ENCODE measurements at places on chromosomes 6 and 20.

DNA sequence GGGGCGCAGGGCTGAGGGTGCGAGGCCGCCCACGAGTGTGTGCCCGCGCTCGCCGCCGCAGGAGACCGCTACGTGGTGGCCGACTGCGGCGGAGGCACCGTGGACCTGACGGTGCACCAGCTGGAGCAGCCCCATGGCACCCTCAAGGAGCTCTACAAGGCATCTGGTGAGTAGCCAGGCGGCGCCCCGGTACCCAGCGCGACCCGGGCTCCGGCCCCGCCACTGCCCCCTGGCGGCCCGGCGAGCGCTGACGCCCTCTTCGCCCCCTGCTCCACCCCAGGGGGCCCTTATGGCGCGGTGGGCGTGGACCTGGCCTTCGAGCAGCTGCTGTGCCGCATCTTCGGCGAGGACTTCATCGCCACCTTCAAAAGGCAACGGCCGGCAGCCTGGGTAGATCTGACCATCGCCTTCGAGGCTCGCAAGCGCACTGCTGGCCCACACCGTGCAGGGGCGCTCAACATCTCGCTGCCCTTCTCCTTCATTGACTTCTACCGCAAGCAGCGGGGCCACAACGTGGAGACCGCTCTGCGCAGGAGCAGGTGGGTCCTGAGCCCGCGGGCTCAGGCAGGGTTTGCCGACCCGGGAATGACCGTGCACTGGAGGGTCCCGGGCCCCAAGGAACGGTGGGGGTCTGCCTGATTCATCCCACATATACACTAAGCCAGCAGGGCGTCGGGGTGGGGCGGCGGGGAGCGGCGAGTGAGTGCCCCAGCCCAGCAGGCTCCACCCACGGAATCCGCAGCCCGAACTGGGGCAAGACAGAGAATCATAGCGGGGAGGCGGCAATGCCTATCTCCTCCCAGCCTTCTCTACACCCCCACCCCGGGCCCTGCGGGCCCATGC lies 17.4 kb downstream of the HSPA12B start:
- DNase-seq = no peak

DNA sequence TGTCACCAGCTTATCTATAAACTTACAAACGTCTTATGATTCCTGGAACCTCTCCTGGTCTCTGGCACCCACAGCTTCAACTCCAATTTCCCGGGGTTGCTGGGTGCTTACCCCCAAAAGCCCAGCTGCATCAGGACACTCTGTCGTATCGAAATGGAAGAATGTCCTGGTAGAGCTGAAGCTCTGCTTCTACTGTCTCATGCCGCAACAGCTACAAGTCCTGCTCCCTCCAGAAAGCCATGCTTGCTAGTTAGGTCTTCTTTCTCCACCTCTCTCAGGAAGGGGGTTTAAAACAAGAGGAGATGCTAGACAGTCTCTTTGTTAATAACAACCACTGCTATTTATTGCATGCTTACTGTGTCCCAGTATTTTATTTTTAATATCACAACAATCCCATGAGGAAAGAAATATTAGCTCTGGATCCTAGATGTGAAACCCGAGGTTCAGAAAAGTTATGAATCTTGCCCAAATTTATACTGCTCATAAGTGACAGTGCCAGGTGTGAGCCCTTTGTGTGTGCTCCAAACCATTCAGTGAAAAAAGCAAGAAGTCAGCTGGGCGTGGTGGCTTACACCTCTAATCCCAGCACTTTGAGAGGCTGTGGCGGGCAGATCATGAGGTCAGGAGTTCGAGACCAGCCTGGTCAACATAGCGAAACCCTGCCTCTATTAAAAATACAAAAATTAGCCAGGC lies 82.3 kb upstream of the GCM1 start:
- DNase-seq = no peak

DNA sequence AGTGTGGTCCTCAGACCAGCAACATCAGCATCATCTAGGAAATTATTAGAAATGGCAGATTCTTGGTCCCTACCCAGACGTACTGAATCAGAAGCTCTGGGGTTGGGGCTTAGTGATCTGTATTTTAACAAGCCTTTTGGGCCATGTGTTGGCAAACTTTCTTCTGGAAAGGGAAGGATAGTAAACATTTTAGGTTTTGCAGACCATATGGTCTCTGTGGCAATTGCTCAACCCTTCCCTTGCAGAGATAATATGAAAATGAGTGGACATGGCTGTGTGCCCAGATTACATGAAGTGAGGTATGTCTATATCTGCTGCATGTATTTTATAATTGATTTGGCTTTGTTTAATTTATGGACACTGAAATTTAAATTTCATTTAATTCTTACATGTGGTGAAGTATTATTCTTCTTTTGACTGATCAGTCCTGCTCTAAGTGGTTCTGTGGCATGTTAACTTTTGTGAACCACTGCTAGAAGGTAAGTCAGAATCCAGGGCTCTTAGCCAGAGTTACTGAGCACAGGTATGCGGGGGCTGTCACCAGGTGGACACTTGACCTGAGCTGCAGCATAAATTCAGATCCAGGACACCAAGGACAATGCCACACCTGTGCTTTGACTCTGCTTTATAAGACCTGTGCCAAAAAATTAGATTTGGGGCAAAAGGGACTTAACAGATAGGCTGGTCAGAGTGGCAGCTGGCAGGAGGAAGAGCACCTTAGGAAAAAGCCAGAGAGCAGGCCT lies 43.2 kb downstream of the LY86 start:
- DNase-seq = no peak

GRCh38 chr20:10705801-10706459 lies 32.1 kb upstream of the JAG1 start:
- DNase-seq = peak; percentile 50

DNA sequence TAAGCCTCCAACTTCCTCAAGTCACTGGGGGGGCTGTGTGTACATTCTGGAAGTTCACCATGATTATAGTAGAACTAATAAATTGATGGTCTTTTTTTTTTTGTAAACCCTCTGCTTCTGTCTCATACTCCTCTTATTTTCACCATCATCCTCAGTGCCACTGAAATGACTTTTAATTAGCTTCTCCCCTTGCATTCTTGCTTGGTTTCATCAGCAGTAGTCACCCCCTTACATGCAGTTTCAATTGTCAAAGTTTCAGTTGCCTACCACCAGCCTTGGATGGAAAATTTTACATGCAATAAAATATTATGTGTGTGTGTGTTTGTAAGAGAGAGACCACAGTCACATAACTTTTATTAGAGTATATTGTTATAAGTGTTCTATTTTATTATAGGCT lies 175.8 kb upstream of the BMP5 start:
- no peak for DNase-seq

- DNase-seq = no peak
Measured at GRCh38 chr6:142932889-142933288, 12.1 kb downstream of the HIVEP2 start.

- no peak for DNase-seq
Measured at GRCh38 chr20:37946946-37947345, 44.0 kb downstream of the VSTM2L start.

DNA sequence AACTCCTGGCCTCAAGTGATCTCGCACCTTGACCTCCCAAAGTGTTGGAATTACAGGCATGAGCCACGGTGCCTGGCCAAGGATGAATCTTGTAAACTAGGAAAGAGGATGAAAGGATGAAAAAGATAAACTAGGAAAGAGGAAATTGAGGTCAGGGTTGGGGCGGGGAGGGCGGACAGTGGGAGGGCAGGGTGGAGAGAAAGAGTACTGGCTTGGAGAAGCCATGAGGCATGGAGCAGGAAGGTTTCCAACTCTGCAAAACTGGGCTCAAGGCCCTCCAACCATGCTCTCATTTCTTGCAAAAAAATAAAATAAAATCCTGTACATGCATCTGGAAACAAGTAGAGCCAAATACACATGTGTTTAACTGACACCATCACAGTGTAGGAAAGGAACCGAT lies 256.6 kb upstream of the SGK1 start:
- DNase-seq = no peak

DNA sequence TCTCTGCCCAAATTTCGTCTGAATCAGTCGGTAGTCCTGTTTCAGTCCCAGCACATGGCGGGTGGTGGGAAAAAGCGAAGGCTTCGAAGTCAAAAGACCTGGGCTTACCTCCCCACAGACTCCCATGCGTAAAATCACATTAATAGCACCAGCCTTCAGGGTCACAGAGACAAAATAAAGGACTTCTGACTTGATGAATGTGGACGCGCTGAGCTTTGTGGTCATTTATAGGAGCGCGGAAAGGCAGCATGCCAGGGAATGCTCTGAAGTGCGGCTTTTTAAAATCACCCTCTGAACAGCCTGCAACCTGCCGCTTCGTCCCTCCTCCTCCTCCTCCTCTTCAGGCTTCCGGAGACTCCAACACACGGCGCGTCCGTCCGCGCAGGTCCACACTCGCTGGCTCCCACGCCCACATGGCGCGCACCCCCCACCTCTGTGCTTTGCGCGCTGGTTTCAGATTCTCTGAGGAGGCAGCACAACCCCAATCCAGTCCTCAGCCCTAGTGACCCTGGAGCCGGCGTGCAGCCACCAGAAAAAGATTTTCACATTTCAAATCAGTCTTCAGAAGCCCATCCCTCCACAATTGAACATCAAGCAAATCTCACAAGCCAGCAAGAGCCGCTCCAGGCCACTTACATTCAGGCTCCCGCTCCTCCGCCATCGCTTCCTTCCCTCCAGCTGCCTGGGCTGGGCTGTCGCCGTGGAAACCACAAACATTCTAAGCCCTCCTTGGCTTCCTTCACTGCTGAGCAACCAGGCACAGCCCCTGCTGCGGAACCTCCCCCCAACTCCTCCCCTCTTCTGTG lies at the start of gene C6orf118:
Gene C6orf118 (minus strand): TSS at position 680 of the 806 bp plus-strand sequence. CDS start 19 bp downstream, at position 661.
- no peak for DNase-seq

DNA sequence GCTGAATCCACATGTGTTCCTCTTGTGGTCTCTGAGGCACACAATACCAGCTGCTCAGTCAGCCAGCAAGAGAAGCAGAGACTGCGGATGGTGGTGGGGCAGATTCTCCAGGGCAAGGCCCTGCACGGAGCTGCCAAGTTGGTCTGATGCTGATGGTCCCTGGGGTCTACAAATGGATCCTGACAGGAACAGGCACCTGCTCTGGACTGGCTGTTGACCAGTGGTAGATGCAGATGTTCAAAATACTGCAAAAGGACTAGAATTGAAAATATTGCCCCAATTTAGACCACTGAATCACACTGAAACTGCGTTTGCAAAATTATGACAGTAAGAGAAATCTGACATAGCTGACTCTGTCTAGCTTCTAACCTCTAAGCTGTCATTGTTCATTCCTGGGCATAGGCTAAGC lies 29.6 kb upstream of the TUBB2A start:
- no peak for DNase-seq

DNA sequence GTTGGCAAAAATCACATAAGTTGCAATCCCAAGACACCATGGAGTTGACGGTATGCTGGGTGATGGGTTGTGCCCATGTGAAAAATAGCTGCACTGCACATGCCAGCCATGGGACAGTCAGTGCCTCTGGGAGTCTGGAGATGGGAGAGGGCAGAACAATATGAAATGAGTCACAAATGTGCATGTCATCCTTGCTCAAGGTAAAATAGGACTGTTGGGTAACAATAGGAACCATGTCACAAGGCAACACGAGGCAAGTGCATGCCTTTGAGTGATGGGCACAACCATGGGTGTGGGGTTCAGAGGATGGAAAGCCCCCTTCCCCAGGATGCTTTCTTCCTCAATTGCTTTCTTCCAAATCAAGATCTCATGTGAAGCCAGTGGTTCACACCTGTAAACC lies 70.5 kb upstream of the PIM1 start:
- peak; percentile 20 for DNase-seq

GRCh38 chr6:88311561-88311960 lies 145.4 kb upstream of the CNR1 start:
- no peak for DNase-seq

DNA sequence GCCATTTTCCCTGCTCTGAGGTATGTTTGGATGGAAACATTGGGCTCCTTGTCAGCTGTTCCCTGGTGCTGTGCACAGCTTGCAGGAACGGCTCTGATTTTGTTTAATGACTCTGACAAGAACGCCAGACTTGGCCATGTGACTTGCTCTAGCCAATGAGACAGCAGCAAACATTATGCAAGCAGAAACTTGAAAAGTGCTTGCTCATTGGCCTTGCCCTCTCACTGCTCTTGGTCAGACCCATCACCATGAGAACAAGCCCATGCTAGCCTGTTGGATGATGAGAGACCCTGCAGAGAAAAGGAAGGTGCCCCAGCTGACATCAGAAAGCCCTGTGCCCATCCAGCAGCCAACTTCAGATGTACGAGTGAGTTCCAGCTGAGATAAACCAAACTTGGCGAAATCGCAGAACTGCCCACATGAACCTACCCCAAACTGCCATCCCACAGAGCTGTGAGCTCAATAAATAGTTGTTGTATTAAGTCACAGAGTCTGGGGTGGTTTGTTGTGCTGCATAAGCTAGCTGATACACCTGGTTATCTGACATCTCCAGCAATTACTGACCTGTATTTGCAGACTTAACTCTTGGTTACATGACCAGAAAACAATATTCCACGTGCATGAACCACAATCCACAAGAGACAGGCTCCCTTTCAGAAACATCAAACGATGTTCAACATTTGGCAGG lies 96.9 kb downstream of the JPH2 start:
- peak; percentile 79 for DNase-seq

DNA sequence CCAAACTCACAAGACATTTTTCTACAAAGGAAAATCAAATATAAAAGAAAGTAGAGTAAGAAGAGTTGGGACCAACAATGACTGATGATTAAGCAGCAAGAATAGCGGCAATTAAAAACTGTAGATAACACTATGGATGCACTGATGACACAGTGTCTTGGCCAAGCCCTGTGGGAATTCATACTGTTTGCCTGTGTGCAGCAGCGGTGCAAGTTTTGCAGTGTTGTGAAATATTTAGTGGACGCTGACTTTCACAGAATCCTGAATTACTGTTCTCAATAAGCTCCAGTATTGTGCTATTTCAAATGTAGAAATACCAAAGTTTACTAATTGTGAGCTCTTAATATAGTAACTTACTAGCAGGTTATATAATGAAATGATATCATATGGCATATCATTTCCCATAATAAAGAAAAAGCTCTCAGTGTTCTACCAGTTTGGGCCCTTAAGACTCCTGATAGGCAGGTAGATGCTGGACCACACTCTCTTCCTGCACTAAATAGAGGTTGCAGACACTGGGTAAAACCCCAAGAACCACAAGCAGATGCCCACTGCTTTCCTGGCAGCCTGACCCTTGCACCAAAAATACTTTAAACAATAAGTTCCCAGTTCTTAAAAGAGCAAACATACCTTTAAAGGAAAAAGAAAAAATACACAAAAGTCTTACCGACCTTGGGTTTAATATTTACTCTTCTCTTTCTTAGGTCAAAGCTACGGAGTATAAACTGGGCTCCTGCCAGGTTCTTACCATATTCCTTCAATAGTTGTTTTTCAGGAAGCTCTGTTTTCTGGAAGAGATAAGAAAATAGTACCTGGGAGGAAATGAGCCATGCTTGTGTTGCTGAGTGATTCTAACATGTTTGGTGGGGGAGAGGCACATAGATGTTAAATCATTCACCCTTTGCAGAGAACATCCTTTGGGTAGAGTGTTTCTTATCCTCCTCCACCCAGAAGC lies 41.6 kb downstream of the ANKEF1 start:
- DNase-seq = no peak

DNA sequence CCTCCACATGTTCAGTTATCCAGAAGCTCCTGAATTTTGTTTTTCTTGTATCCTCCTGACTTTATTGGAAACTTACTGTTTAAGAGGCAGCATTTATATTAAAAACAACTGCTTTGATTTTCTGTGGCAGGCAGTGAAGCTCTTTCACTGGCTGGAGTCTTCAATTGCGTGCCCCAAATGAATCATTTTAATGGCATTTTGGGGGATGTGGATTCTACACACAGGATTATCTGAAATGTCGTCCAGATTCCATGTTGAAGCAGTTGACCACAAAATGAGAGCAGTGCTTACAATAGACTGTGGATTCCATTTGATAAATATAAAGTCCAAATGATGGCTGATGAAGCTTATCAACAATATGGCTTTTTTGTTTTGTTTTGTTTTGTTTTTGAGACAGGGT lies 41.0 kb upstream of the HIVEP1 start:
- no peak for DNase-seq

All from RKO (cell line).